ENCODE measurements at places on chromosomes 5 and 9.

DNA sequence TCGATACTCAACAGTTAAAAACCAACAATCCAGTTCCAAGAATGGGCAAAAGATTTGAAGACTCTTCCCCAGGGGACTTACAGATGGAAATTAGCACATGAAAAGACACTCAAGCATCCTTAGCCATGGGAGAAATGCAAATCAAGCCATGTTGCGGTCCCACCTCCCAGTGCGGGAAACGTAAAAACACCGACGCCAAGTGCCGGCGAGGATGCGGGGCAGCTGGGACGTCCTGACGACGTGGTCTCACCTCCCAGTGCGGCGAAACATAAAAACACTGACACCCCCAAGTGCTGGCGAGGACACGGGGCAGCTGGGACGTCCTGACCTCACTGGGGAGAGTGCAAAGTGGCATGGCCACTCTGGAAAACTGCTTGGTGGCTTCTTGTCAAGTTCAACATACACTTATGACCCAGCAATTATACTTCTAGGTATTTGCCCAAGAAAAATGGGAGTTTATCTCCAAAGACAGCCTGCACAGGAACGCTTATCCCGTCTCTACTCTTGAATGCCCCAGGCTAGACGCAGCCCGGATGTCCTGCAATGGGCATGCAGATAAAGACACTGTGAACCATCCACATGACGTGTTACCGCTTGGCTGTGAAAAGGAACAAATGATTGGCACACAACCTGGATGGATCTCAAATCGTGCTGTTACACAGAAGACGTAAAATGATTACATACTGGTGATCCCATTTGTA, 60.1 kb upstream of the UBAC1 start:
- no peak for DNase-seq

GRCh38 chr5:101897914-101898313, 398.2 kb downstream of the SLCO4C1 start:
- DNase-seq, result no peak

GRCh38 chr5:61637566-61637965, 305.5 kb downstream of the ZSWIM6 start:
- no peak for DNase-seq

DNA sequence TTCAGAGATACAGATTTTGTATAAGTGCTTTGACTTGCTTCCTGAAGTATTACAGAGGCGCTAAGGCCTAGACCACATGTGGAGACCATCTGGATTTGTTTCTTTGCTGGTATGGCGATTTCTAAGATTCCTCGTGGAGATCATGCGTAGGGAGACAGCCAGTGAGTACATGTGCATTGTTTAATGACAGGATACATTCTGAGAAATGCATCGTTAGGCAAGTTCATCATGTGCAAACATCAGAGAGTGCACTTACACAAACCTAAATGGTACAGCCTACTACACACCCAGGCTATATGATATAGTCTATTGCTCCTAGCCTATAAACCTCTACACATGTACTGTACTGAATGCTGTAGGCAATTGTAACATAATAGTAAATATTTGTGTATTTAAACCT, 16.5 kb upstream of the CEP120 start:
- no peak for DNase-seq

- no peak for DNase-seq
Observed at GRCh38 chr5:141272906-141273305, 27.7 kb downstream of the PCDHB15 start.

GRCh38 chr5:147530530-147531389, 20.9 kb upstream of the DPYSL3 start:
- no peak for DNase-seq

DNA sequence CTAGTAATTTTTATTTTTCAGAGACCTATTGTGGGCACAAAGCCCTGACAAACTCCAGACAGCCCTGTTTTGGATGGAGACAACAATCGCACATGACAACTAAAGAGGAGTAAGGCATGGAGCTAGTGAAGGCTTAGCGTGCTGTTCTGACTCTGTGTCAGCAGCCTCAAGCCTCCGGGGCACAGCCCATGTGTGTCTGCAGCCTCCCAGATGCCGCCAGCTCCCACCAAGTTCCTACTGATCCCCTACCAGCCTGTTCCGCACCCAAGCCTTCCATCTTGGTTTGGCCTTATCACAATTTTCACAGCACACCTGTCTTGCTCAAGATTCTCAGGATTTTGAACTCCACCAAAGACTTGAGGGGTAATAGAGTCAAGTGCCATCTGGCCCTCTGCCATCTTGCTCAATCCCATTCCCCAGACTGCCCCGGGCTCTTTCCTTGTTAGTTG, 70.3 kb upstream of the SH3PXD2B start:
- no peak for DNase-seq

GRCh38 chr9:28916348-28916747, 1343.1 kb upstream of the C9orf72 start:
- no peak for DNase-seq

- DNase-seq, result no peak
Observed at GRCh38 chr5:122101636-122102285, 23.7 kb upstream of the LOX start.

- DNase-seq, result no peak
Observed at GRCh38 chr9:91211919-91212318, 149.8 kb downstream of the AUH start.

GRCh38 chr5:9582406-9582805, 36.5 kb upstream of the SEMA5A start:
- DNase-seq, result no peak

GRCh38 chr5:126651013-126651577, 50.3 kb downstream of the PHAX start:
- no peak for DNase-seq

DNA sequence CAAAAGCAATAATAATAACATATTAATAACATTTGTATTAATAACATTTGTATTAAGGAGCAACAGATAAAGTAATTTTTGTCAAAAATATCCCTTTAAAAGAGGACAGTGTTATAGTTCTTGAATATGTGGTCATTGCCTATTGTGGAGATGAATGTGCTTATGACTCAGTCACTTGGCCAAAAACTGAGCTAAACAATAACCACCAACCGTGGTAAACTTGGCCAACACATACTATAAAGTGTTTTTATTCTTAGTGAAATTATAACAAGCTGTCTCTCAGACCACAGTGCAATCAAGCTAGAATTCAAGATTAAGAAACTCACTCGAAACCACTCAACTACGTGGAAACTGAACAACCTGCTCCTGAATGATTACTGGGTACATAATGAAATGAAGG, 159.2 kb upstream of the PLPPR1 start:
- no peak for DNase-seq

DNA sequence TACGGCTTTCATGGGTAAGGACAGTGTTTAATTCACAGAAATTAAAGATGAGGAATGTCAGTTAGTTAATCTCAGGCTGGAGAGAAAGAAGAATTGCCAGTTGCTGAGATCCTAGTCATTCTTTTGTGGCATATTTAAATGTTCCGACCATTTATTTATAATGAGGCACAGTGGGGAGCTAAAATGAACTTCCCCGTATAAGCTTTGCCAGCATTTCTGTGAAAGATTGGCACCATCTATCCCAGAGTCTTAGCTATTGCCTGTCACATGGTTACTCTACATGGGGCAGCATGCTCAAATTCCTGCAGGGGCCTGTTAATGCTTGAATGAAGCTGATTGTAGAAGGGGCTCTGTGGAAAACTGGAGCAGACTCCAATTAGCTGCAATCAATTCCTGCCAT, 314.1 kb downstream of the PRELID2 start:
- no peak for DNase-seq

- DNase-seq, result no peak
Observed at GRCh38 chr5:166367391-166367790, 1924.1 kb upstream of the WWC1 start.

DNA sequence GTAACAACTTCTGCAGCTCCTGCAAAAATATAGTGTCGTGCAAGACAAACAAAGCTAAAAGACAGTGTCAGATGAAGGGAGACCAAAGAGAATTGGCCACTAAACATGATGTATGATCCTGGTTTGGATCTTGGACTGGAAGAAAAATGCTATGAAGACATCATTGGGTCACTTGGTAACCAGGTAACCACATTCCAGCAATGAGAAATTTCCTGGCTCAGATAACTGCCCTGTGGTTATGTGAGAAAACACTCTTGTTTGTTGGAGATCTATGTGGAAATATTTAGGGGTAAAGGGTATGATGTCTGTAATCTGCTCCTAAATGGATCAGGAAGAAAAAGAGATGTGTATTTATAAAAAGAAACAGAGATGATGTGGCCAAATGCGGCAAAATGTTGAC, 45.5 kb upstream of the ANKRD33B start:
- no peak for DNase-seq

DNA sequence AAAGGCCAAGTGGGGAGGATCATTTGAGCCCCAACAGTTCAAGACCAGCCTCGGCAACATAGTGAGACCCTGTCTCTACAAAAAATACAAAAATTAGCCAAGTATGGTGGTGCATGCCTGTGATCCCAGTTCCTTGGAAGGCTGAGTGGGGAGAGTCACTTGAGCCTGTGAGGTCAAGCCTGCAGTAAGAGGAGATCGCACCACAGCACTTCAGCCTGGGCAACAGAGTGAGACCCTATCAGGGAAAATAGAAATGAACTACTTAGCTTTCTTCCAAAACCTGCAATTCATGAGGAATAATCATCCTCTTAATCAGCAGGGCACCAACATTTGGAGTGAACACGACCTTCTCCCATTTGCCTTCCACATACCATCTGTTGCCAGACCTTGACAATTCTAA, 96.1 kb downstream of the OR2K2 start:
- no peak for DNase-seq

Measured in CD4-positive, alpha-beta T cell treated with Interleukin-6 for 4 hours (primary cell).